ENCODE measurements at places on chromosomes 2 and 18.

GRCh38 chr2:211495339-211495738 lies 938.9 kb downstream of the CPS1 start:
- DNase-seq, result no peak

DNA sequence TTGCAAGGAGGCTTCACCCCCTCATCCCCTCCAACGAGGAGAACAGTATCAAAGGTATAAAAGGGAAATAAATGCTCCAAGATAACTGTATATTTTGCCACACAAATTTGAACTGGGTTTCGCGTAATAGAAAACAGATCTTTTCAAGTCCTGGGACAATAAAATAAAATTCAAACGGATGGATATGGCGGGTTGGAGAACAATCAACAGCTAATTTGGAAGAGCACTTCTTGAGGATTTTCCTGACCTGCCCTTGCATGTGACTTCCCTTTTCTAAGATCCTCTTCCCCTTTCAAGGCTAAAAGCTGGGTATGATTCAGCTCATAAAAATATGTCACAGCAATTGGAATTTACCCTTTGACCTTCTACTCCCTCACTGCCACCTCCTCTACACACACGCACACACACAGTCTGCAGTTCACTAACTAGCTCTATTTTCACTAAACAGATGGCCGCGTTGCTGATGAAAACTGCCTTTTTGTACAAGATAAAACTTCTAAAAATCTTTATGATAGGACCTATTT lies 386.9 kb downstream of the FIGN start:
- peak; percentile 59 for DNase-seq

- no peak for DNase-seq
Measured at GRCh38 chr18:50706651-50707050, 113.2 kb downstream of the MRO start.

DNA sequence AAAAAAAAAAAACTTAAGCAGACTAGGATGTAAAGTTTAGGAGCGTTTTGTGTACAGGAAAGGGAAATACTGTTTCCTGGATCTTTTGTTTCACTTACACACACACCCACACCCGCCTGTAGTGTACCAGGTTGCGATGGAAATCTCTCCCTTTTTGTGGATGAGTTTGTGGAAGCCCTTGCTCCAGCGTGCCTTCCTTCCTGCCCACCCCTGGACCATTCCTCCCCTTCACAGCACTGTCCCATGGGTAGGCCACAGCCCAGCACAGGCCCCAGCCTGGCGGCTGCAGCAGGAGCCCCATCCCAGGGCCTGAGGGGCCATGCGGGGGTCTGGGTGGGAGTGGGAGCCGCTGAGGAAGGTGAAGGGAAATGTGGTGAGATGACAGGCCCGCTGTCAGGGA lies 15.1 kb downstream of the MALL start:
- no peak for DNase-seq

DNA sequence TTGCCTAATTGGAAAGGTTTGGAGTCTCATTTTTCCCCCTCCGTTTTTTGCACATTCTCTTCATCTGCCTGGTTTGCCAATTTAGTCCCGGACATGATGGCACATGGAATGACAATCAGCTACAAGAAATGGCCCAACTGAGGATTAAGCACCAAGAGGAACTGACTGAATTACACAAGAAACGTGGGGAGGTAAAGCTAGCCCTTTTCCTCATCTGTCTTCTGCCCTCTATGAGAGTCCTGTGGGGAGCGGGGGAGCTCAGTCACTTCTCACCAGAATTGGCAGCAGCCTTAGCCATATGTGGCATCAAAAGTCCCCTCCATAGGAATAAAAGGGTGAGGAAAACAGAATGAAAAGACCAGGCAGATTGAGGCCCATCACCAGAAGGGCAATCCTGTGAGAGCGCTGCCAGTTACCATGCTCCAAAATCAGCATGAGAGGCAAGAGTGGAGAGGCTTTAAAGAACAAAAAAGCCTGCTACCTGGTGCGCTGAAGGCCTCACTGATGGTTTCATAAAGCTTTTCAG lies 11.6 kb downstream of the ATG16L1 start:
- DNase-seq, result no peak

DNA sequence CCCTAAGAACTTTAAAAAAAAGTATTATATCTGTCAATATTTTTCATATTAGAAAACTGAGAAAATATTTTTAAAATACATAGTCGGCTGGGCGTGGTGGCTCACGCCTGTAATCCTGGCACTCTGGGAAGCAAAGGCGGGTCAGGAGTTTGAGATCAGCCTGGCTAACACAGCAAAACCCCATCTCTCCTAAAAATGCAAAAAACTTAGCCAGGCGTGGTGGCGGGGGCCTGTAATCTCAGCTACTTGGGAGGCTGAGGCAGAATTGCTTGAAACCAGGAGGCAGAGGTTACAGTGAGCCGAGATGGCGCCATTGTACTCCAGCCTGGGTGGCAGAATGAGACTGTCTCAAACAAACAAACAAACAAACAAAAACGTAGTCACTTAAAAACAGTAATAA lies 5.1 kb upstream of the KCMF1 start:
- DNase-seq, result no peak

GRCh38 chr18:38843291-38843690 lies 1277.7 kb upstream of the CELF4 start:
- no peak for DNase-seq

- no peak for DNase-seq
Measured at GRCh38 chr2:15832030-15832709, 108.2 kb upstream of the MYCN start.
